BE2C (cell line): ENCODE measurements at places on chromosomes 3 and 15.

- DNase-seq, result no peak
Observed at GRCh38 chr15:78937132-78937739, 7.6 kb downstream of the CTSH start.

DNA sequence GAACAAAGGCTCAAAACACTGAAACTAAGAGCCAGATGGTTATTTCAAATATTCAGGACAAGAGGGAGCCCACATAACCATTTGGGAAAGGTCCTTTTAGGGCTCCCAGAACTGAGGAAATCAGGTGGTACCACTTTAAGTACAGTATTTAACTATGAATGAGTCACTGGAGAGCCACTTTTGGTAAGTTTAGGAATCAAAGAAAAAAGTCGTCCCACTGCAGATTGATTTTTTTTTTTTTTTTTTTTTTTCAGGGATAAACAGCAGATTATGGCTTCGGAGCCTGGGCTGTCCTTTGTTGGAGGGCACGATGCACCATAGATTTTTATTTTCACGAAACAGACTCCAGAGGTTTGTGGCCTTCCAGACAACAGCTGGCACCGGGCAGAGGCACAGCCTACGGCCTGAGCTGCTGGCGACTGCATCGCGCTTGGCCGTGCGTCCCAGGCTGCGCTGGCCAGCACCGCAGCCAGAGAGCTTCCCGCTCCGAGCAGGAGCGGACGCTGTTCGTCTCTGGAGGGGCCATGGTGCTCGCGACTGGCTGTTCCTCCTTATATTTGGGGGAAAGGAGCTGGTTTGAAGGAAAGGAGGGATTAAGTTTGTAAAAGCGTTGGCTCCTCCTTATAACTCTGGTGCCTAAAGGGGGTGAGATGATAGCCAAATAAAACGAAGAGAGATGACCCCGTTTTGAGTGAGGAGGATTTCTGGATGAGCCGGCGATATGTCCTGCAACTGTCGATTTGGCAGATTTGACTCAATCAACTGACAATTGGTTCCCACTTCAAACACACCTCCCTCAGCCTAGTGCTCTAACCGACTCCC, 152.9 kb upstream of the GOLIM4 start:
- DNase-seq, result peak; percentile 14

DNA sequence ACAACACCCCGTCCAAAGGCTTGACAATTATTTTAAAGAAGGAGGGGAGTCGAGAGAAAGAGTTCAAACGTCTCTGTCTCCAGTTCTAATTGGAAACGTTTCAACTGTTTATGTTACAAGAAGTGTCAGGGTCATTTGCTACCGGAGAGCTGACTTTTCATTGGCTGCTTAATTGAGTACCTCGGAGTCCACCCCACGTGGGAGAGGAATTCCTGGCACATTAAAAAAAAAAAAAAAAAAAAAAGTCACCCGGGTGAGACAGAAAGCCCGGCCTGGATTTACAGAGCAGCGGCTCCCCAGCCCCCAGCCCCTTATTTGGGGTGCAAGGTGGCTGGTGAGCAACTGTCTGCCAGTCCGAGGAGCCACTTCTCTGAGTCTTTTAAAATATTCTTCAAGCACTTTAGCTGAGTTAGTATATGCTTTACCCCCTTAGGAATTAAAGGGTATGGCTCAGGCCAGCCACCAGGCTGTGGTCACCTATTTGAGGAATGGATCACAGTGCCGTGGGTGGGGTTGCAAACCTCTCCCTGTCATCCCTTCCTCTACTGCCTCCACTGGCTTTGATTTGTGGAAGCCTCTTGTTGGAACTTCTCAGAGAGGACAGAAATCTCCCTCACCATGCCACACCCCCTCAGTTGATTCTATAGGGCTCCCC, 3.9 kb upstream of the TLE3 start:
- peak; percentile 72 for DNase-seq

DNA sequence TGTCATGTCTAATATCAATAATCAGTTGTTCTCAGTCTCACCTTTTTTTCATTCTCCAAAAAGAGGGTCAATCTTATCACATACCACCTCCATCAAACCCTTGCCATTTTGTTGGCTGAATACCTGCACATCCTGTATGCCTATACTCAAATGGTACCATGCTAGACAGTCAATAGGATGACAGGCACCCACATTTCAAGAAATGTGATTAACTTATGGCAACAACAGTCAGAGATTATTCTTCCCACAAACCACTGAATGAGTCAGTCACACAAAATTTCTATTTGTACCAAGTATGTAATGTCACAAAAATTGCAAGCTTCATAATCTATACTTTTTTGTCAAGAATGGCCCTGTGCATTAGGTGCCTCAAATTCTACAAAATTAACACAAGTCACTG, 5.1 kb upstream of the SLC27A2 start:
- DNase-seq, result no peak
